Uterus (tissue), 4 donors: ENCODE measurements at places on chromosomes 3 and 15.

DNA sequence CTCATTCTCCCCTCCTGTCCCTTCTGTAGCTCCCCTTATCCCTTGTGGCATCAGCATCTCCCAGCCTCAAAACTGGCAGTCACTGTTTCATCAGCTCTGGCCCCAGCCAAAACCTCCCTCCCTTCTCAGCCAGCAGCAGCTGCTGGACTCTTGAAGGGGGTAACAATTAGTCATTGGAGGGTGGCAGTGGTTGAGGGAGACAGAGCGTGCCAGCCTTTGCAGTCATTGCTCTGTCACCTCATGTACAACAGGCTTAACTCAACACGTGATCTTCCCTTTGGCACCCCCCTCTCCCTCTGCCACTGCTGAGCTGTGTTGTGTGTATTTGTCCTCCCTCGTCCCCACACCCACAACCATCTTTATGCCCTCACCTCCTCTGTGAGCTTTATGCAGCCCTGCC is 28.2 kb downstream of the RBP2 start:
- H3K4me3 ChIP-seq: no peak overlapping the region
- DNase-seq: no peak
- H3K27ac ChIP-seq: no peak overlapping the region
- no peaks in the 10 kb centered on the region for H3K36me3 ChIP-seq

DNA sequence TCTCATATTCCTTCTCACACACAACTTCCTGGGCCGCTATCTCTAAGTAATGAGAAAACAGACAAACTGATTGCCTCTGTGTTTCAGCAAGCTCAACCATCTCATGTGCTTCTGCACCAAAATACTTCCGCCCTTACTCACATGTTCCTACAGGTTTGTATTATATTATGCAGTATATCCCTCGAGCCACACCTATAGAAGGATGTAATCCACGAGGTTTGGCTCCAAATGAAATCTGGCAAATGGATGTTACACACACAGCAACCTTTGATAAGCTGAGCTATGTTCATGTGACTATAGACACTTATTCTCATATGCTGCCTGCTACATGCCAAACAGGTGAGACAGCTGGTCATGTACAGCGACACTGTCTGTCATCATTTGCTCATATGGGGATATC is 22.6 kb downstream of the CCRL2 start:
- no peaks in the 10 kb centered on the region for H3K27me3 ChIP-seq
- H3K27ac ChIP-seq: no peak overlapping the region
- H3K4me1 ChIP-seq: no peaks in the 10 kb centered on the region

GRCh38 chr3:187165144-187165543 is 25.8 kb upstream of the RPL39L start:
- no peaks in the 10 kb centered on the region for H3K27me3 ChIP-seq
- H3K4me1 ChIP-seq: peaks cover 6% of the 10 kb centered on the region
- DNase-seq: no peak
- no peak overlapping the region for H3K4me3 ChIP-seq
- H3K36me3 ChIP-seq: no peaks in the 10 kb centered on the region

GRCh38 chr15:80234883-80235282 is 17.1 kb downstream of the CTXND1 start:
- no peaks in the 10 kb centered on the region for H3K27me3 ChIP-seq
- H3K27ac ChIP-seq: no peak overlapping the region
- H3K4me3 ChIP-seq: no peak overlapping the region
- DNase-seq: no peak

- H3K36me3 ChIP-seq: no peaks in the 10 kb centered on the region
- no peaks in the 10 kb centered on the region for H3K27me3 ChIP-seq
- no peak for DNase-seq
- H3K4me1 ChIP-seq: no peaks in the 10 kb centered on the region
- H3K4me3 ChIP-seq: no peak overlapping the region
- no peak overlapping the region for H3K27ac ChIP-seq
Observed at GRCh38 chr3:145692751-145693150, 468.2 kb downstream of the PLOD2 start.
